ENCODE measurements at places on chromosomes 5 and 9. TPM values are rescaled to one million over a fixed set of nuclear protein-coding genes. Genes with fewer than 3 reads are reported as not detected.

TNC gene
- 0.98 TPM for total RNA-seq

SERF1A gene
- total RNA-seq, result 7.3 TPM

DNA sequence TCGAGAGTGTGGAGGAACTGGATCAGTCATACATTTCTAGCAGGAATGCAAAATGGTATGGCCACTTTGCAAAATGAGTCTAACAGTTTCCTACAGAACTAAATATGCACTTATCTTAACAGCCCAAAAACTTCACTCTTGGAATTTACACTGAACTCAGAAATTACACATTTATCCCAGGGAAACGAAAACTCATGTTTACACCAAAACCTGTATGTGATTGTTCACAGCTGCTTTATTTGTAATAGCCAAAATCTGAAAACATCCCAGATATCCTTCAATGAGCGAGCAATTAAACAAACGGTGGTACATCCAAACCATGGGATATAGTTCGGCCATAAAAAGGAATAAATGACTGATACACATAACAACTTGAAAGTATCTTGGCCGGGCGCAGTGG is 62.0 kb downstream of the RNF130 start:
- DNase-seq, result no peak

DNA sequence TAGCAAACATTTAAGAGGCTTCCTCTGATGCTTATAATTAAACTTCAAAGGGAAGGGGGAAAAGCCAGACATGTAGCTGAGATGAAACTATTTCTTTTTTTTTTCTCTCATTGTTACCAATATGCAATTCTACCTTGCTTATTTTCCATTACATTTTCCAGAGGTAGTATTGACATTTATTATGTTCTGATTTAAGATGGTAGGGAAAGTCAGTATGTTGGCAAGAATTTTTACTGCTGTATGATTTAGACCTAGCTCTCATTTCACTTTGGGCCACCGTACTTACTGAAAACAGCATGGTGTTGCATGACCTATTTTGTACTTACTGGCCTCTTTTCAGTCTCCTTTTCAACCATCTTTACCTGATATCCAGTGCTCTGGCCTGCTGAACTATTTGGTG is 9.6 kb upstream of the SPINK6 start:
- DNase-seq, result no peak

- no peak for DNase-seq
Observed at GRCh38 chr9:84819491-84819991, 150.0 kb downstream of the NTRK2 start.

GRCh38 chr9:112858625-112859147 is 32.0 kb downstream of the SLC46A2 start:
- no peak for DNase-seq

DNA sequence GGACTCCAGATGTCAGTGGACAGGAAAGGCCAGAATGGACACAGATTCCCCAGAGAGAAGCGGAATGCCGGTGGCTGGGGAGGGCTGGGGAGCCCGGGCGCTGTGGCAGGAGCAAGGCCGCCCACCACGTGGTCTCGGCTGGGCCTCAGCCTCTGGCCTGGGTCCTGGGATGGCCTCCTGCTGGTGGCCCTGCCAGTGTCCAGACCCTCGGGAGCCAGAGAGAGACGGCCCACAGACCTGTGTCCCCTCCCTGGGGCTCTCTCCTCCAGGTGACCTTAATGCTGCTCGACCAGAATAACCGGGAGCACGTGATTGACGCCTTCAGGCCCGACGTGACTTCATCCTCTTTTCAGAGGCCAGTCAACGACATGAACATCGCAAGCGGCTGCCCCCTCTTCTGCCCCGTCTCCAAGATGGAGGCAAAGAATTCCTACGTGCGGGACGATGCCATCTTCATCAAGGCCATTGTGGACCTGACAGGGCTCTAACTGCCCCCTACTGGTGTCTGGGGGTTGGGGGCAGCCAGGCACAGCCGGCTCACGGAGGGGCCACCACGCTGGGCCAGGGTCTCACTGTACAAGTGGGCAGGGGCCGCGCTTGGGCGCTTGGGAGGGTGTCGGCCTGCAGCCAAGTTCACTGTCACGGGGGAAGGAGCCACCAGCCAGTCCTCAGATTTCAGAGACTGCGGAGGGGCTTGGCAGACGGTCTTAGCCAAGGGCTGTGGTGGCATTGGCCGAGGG is 19.0 kb downstream of the FBXW5 start:
- DNase-seq, result no peak

DNA sequence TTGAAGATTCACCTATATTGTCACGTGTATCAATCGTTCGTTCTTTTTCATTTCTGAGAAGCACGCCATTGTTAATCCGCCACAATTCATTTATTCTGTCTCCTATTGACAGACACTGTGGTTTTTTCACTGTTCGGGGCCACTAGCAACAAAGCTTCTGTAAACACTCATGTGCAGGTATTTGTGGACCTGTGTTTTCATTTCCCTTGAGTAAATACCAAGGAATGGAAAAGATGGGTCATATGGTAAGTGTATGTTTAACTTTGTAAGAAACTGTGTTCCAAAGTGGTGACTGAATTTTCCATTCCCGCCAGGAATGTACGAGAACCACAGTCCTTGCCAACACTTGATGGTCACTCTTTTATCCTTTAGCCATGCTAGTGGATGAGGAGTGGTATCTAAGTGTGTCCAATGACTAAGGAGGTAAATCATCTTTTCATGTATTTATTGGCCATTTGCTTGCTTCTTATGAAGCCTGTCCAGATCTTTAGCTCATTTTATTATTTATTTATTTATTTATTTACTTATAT is 10.7 kb downstream of the ABO start:
- no peak for DNase-seq

GRCh38 chr5:172044631-172045314 is 38.3 kb upstream of the FBXW11 start:
- DNase-seq, result no peak

DNA sequence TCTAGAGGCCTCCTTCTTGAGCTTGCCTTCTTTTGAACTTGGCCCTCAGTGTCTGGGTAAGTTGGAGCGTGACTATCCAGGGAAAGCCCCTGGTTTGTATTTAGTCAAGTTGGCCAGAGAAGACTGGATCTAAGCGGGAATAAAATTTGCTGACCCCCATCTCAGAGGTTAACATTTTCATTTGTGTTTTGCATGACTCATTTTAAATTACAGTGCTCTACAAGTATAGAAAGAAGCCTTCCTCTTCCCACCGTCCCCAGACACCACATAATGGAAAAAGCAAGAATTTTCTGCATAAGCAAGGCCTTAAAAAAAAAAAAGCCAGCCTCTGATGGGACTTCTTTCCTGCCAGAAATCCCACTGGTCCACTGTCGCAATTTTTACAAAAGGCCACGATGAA is 27.2 kb downstream of the PIK3R1 start:
- DNase-seq, result no peak
